Activated CD8-positive, alpha-beta T cell treated with anti-CD3 and anti-CD28 coated beads for 36 hours (primary cell): ENCODE measurements at places on chromosomes 13 and 19. TPM values are rescaled to one million over a fixed set of nuclear protein-coding genes. Genes with fewer than 3 reads are reported as not detected.

Gene ADAMTS10
- total RNA-seq = 3.7 TPM

DNA sequence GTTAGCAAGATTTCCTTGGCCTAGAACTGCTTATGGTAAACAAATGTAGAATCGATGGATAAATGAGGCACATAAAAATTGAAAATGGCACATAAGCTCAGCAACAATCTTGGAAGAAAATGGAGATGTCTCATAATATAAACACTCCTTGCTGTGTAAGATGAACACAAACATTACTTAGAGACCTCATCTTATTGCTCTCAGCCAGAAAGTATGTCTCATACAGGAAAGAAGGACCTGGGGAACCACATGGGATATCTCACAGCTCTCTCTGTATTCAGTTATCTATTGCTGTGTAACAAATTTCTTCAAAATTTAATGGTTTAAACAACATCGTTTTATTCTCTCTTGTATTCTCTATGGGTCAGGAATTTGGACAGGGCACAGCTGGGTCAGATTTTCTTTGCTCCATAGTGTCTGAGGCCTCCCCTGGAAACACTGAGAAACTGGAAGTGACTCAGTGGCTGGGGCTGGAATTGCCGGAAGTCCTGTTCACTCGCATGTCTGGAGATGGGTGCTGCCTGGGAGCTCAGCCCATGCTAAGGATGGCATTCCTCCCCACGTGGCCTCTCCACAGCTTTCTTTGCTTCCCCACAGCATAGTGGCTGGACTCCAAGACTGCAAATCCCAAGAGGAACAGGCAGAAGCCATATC is 105.1 kb downstream of the NUFIP1 start:
- H3K4me3 ChIP-seq = no peak overlapping the region
- H3K27ac ChIP-seq = no peak overlapping the region
- H3K27me3 ChIP-seq = no peaks in the 10 kb centered on the region
- no peak for DNase-seq
- H3K36me3 ChIP-seq = no peaks in the 10 kb centered on the region
- no peaks in the 10 kb centered on the region for H3K4me1 ChIP-seq

Gene ZNF470
- 7.2 TPM for total RNA-seq

DNA sequence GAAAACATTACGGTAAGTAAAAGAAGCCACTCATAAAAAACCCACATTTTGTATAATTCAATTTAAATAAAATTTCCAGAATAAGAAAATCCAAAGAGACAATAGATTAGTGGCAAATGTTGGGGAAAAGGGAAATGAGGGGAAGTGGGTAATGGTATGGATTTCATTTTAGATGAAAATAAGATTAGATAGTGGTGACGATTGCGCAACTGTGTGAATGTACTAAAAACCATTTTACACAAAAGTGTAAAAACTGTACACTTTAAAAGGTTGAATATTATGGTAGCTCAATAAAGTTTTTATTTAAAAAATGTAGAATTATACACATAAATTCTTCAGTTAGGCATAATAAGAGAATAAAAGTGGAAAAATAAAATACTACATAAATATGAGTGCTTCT is 3.7 kb downstream of the MBD3L1 start:
- DNase-seq = no peak
- H3K27ac ChIP-seq = no peak overlapping the region
- peaks cover 3% of the 10 kb centered on the region for H3K36me3 ChIP-seq

Gene GAS6
- total RNA-seq = 0.23 TPM

- H3K27ac ChIP-seq = no peak overlapping the region
- no peaks in the 10 kb centered on the region for H3K27me3 ChIP-seq
- H3K4me3 ChIP-seq = no peak overlapping the region
- H3K4me1 ChIP-seq = peaks cover 7% of the 10 kb centered on the region
- no peaks in the 10 kb centered on the region for H3K36me3 ChIP-seq
Observed at GRCh38 chr13:27536361-27537101, 83.8 kb downstream of the LNX2 start.

DNA sequence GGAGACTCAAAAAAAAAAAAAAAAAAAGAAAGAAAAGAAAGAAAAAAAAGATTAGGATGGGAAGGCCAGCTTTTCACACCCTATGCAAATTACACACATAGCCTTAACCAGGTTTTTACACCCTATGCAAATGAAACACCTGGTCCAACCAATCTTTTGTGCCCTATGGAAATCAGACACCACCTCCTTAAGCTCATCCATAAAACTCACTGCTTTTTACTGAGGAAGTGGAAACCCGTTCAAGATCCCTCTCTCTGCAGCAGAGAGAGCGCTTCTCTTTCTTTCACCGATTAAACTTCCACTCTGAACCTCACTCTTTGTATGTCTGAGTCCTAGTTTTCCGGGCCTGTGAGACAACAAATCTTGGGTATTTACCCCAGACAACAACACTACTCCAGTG is 25.3 kb upstream of the HOMER3 start:
- H3K36me3 ChIP-seq = no peaks in the 10 kb centered on the region
- no peak overlapping the region for H3K4me3 ChIP-seq
- H3K4me1 ChIP-seq = peaks cover 6% of the 10 kb centered on the region
